Endodermal cell (in vitro differentiated cells): ENCODE measurements at places on chromosomes 1 and 21.

GRCh38 chr1:145845514-145846161 is at the start of gene NUDT17:
TSS of gene NUDT17 (plus strand) at chr1:145845630. CDS start at chr1:145845641, 11 bp downstream.
- DNase-seq: peak; percentile 94

- DNase-seq: no peak
These were observed 265 bp downstream of the NRDC start for GRCh38 chr1:51878308-51878615.

DNA sequence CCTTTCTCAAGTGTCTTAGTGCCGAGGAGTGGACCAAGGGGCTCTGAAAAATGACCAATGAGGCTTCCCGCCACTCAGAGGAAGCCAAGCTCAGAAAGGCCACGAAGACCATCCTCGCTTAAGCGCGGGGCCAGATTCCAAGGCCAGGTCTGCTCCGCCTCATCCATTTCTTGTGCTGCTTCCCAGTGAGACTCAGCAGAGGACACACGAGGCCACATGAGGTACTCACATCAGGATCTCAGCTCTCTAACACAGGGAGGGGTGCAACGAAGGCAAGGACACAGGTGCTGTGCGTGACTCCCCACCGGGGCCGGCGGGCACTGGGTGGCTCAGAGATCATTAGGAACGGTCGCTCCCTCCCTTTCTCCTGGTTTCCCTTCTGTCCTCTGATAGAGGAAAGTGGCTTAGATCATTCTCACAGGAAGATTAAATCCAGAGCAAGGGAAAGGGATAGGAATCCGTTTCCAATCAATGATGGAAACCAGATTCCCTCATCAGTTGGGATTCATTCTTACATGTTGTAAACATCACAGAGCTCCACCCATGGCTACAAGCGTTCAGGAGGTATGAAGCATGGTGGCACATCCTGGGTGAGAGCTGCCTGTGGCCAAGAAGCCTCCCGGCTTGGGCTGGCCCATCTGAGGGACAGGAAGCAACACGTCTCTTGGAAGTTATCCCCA is 46.7 kb downstream of the CAPZB start:
- DNase-seq: no peak

DNA sequence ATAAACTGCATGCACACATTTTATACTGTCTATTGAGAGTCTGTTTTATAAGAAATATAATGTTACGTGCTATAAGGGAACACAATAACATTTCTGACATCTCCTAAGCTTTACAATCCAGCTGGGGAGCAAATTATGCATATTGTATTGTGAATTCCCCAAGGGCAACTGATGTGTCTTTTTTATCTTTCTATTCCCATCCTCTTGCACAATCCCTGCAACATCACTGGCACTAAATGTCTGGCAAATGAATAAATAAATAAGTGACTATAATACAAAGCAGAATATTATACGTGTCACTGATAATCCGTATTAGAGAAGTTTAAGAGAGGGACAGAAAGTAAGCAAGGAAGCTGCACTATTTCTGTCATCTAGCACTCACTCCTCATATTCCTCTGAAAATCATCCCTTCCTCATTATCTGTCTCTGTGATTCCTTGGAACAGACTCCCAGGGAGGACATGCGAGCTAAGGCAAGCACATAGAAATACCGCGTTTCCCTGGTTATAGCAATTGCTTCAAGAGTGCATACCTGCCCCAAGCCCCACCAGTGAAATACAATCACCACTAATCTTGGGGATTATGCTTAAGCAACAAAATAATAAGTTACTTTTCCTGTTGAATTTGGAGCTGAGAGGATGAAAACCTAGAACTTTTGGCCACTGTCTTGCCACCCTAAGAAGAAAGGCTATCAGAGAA is 205.4 kb downstream of the SMYD3 start:
- no peak for DNase-seq

DNA sequence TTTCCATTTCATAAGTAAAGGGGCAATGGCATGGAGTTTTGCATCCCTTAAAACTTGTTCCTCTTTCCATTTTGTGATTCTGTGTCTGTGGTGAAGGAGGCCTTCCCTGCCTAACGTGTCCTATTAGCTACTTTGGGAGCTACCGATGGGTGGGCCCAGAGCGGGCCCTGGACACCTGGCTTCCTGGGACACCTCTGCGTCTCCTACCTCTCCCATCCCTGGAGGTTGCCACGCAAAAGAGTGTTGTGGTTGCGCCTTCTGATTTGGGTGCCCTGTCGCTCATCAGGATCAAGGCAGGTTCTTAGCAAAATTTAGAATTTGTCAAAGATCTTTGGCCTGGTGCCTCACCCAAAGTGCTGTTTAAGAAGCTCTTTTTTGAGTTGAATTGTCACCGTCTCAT is 116.4 kb upstream of the CACNA1E start:
- DNase-seq: no peak

- no peak for DNase-seq
These were observed 121.4 kb upstream of the ZBTB40 start for GRCh38 chr1:22330092-22330759.

GRCh38 chr1:167819849-167820683 is 93.9 kb downstream of the ADCY10 start:
- peak; percentile 93 for DNase-seq

DNA sequence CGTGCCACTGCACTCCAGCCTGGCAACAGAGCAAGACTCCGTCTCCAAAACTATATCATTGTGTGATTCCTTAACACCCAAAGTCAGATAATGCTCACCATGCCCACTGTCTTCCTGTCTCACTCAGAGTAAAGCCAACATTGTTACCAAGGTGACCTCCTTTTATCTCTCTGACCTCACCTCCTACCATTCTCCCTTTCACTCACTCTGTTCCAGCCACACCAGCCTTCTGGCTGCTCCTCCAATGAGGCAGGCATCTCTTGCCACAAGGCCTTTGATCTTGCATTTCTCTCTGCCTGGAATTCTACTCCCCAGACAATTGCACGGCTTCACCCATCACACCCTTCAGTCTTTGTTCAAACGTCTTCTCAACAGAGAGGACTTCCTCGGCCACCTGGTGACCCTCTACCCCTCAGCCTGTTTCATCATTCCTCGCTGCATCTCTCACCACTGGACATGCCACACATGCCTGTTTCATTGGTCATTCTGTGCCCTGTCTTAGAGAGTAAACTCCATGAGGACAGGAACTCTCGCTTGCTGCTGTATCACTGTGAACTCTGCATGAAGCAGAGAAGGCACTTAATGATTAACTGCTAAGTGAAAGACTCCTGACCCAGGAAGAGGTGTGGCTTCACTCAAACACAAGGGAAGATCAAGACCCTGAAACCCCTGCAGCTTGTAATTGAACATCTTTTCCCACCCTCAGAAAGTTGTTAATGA is 67.1 kb upstream of the CAPZB start:
- DNase-seq: no peak

DNA sequence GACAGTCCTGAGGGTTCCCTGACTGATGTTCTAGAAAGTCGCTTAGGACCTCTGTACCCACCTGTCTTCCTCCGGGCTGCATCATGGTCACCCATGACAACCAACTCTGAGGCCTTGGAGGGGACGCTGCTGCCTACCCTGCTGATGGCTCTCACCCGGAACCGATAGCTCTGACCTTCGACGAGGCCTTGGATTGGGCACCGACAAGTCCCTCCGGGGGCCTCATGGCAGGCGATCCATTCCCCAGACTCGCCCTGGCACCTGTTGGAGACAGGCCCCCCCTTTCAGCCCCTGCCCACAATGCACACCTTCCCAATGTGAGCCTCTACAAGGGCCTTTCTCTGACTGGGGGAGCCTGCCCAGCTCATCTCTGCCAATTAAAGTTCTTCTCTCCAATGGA is 21.2 kb downstream of the MYOM3 start:
- no peak for DNase-seq

DNA sequence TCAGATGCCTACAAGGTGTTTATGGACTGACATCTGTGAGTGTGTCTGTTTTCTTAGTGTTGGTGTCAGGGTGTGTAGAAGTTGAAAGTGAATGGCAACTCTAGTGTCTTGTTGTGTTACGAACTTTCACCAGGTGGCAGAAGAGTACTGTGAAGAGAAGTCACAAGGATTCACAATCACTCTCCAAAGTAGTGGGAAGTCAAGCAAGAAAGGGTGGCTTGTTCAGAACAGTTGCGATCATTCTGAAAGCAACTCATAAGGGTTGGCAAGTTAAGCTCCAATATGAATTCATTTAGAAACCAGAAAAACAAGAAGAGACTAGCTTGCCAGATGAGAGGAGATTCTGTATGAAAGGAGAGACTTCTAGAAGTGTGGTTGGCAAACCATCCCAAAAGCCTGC is 86.1 kb downstream of the FASLG start:
- DNase-seq: peak; percentile 69

DNA sequence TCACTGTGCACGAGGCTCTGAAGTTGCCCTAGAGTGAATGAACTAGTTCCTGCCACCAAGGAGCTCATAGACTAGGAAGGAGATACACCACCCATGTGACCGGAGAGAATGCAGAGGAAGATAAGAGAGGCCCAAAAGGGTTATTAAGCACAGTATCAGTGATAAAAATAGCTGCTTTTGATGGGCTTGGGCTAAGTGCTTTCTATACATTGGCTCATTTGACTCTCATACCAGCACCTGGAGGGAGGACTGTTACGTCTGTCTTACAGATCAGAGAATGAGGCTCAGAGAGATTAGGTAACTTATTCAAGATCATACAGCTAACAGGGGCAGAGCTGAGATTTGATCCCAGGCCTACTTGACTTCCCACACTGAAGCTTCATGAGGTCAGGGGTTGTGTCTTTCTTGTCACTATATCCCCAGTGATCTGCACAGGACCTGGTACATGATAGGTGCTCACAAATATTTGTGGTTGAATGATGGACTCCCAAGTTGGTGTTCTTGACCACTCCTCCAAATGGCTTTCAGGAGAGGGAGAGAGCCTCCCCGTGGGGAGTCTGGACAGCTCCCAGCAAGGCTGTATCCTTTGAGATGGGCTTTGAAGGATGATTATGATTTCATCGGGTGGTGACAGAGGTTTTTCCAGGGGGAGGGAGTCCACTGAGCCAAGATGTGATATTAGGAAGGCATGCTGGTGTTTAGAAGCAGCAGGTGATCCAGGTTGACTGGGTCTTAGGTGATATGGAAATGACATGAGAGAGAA is 14.4 kb downstream of the PPFIA4 start:
- no peak for DNase-seq

DNA sequence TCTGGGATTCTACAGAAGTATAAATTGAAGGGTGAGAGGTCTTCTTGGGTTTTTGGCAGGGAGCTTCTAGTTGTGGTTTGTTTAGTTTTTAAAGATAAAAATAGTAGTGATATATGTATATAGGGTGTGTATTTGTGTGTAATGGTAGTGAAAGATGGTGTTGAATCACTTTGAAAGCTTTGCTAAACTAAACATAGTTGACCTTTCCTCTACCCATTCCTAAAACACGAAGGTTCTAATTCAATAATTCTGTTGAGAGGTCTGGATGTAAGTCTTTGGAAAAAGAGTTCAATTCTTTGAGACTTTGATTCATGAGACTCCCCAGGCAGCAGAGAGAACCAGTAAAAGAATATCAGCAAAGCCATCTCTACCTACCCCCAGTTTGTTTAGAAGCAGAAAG is 247.9 kb upstream of the DUSP10 start:
- DNase-seq: no peak

- DNase-seq: no peak
These were observed at the start of gene AK5 for GRCh38 chr1:77281491-77282186. TSS of gene AK5 (plus strand) at chr1:77282019. CDS start at chr1:77282314, 295 bp downstream.

GRCh38 chr21:44901391-44902074 is 19.2 kb downstream of the ITGB2 start:
- DNase-seq: no peak

- no peak for DNase-seq
These were observed 101.2 kb upstream of the IRF2BP2 start for GRCh38 chr1:234710936-234711724.

GRCh38 chr1:111953797-111954196 is 35.7 kb downstream of the KCND3 start:
- no peak for DNase-seq

DNA sequence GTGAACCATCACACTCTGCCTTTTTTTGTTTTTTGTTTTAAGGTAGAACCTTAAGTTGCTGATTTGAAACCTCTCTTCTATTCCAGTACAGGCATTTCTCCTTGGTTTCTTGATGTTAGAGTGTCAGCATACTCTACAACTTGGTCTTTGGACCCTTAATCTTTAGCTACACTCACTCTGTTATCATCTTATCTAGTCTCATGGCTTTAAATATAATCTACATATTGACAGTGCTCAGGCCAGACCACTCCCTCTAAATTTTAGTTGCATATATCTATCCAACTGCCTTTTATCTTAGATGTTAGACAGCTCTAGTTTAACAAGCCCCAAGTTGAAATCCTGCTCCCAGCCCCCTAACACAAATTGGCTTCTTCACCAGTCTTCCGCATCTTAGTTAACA is 22.1 kb downstream of the NME7 start:
- DNase-seq: no peak

DNA sequence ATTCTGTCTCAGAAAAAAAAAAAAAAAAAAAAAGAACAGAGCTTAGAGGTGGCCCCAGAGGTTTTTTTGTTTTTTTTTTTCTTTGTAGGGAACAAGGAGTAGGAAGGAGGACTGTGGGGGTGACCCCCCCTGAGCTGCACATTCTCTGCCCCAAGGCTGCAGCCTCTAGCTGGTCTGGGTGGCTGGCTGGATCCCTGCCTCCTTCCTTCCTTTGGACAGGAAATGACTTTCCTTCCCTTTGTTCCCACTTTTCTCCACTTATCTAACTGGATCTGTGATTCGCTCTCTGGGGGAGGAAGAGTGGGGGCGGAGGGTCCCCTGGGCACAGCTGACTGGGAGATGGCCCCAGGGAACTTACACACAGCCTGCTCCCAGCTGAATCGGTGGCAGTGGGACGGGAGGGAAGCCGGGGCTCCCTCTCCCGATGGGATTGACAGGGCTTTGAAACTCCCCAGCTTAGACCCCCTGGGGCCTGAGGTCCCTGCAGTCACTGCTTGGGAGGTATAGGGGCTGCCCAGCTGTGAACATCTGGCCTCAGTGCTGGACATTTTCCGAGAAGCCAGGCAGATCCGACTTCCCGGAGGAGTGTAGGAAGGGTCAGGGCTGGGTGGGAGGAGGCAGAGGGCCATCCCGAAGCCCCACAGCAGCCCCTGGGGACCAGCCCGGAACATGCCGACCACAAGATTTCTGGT is 2.1 kb downstream of the FBLIM1 start:
- DNase-seq: peak; percentile 68

DNA sequence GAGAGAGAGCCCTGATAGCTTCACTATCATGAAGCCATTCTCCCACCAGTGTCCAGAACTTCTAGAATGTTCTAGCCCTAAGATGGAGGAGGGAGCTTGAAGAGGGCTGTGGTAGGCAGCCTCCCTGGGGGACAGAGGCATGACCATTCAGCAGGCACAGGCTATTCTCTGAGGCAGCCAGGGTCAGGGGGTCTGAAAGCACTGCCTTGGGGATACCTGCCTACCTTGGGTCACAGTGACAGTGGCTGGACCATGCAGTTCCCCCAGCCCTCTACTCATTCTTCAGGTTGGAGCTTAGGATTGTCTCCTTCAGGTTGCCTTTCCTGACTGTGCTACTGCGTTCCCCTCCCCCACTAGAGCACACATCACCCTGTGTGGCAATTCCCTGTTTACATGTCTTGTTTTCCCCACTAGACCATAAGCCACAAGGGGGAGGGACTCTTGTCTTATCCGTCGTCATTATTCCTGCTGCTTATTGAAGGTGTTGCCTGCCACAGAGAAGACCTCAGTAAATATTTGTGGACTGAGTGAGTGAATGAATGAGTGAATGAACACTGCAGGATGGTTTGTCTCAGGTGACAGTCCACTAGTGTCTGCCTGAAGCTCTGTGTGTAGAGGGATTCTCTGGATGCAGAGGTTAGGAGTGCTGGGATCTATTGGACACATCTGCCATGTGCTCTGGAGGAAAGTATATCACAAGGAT is 5.2 kb downstream of the ZDHHC18 start:
- no peak for DNase-seq
